ENCODE measurements at places on chromosomes 6 and 20.

- DNase-seq, result peak; percentile 85
Measured at GRCh38 chr6:33247977-33248642, 23.6 kb downstream of the VPS52 start.

DNA sequence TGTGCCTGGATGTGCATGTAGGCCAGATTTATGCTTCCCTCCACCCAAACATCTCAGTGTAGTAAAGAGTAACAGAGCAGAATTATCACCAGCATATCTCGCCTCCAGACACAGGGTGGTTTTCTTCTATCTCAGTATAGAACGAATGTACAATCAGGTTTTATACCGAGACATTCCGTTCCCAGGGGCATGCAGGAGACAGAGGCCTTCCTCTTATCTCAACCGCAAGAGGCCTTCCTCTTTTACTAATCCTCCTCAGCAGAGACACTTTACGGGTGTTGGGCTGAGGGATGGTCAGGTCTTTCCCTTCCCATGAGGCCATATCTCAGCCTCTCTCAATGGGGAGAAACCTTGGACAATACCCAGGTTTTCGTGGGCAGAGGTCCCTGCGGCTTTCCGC, 36.4 kb upstream of the MC3R start:
- no peak for DNase-seq

GRCh38 chr6:5695260-5696245, 311.2 kb downstream of the NRN1 start:
- peak; percentile 67 for DNase-seq

DNA sequence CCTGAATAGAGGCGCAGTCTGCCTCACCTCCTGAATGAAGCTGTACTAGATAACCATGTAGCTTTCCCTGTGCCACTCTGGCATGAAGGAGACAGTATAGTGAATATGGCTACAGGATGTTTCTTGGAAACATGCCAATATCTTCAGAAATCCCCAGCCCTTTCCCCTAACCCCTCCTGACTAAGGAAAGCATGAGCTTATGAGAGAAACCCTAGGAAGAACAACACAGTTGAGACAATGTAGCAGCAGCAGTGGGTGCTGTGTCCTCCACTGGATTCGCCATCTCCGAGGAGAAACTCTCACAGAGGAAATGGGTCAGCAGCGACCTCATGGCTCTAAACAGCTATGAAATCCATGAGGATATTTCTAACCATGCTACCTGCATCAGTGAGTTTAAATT, 6.7 kb downstream of the HLA-DQA1 start:
- no peak for DNase-seq

GRCh38 chr20:56855708-56856107, 226.6 kb downstream of the TFAP2C start:
- DNase-seq, result no peak
